ENCODE measurements at places on chromosomes 2 and 18.

- no peak for DNase-seq
Observed at GRCh38 chr2:182887093-182887492, 20.7 kb upstream of the FRZB start.

DNA sequence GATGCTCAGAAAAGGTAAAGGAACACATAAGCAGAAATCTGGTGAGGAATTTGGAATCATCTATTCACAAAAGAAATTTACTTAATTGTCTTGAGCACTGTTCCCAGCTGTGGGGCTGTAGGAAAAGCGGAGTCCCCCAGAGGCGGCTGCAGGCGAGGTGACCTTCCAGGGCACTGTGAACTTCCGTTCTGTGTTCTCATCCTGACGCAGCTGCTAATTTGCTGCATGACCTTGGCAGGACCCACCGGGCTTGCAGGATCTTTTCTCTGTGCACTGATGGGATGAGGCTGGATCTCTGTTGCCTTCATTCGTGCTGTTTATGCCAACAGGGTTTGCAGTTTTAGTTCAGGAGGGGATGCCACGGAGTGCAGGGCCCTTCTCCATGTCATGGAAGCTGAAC, 301.9 kb upstream of the MYT1L start:
- DNase-seq: no peak

DNA sequence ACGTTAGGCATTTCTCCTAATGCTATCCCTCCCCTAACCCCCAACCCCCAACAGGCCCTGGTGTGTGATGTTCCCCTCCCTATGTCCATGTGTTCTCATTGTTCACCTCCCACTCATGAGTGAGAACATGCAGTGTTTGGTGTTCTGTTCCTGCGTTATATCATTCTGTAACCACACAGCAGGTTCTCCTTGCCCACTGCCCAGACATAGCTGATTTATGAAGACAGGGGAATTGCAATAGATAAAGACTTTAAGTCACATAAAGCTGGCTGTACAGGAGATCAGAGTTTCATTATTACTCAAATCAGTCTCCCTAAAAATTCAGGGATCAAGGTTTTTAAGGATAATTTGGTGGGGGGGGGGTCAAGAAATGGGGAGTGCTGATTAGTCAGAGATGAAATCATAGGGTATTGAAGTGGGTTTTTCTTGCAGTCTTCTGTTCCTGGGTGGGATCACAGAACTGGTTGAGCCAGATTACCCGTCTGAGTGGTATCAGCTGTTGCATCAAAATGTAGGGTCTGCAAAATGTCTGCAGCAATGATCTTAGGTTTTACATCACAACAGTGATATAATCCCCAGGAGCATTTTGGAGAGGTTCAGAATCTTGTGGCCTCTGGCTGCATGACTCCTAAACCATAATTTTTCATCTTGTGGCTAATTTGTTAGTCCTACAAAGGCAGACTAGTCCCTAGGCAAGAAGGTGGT, 392.1 kb upstream of the KCNJ3 start:
- DNase-seq: no peak

DNA sequence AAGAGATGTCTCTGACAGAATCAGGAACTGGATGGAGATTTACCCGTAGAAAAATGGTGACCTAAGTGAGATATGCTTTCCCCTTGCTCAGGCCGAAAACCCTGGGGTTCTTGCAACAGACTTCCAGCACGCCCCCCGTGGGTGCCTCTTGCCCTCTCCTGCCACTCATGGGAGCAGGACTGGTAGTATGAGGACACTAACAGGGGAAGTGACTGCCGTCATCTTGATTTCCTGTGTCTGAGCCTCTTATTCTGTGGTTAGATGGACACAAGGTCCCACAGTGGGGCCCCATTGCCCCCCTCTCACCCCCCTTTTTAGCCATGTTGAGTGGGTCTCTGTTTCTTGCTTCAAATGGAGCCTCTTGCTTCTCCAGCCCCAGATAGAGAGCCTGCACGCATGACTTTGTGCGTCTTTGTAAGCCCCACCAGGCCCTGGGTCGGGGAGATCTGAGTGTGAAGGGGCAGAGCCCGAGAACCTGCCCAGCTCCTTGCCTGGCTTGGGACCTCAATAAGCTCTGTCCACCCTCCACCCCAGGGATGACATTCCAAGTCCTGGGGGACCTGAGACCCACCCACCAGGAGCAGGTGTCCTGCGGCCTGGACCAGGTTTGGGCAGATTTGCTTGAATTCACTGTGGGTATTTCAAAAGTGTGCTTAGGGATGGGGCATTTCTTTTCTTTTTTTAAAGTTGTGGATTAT, 12.6 kb downstream of the GNLY start:
- no peak for DNase-seq

- no peak for DNase-seq
Observed at GRCh38 chr2:135557530-135557929, 26.2 kb downstream of the R3HDM1 start.

- DNase-seq: peak; percentile 19
Observed at GRCh38 chr2:216057688-216058193, 23.9 kb downstream of the PECR start.

GRCh38 chr2:10332402-10333246, 29.9 kb downstream of the HPCAL1 start:
- no peak for DNase-seq

DNA sequence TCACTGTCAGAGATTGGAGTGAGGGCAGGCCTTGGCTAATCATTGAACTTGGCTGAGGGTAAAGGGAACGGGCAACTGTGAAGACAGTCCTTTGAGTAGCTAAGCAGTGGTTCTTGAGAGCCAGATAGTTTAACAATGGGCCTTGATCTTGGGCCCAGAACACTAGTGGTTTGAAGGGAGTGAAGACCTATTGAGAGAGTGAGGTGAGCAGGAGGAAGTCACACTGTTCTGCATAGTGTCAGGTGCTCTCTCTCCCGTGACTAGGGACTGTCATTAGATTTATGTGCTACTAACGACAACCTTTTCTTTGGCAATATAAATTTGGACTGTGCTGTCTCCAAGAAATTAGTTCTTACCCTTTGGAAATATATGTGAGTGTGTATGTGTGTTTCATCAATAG, 44.6 kb upstream of the ALMS1 start:
- DNase-seq: no peak

GRCh38 chr2:221308507-221309066, 263.5 kb downstream of the EPHA4 start:
- no peak for DNase-seq

DNA sequence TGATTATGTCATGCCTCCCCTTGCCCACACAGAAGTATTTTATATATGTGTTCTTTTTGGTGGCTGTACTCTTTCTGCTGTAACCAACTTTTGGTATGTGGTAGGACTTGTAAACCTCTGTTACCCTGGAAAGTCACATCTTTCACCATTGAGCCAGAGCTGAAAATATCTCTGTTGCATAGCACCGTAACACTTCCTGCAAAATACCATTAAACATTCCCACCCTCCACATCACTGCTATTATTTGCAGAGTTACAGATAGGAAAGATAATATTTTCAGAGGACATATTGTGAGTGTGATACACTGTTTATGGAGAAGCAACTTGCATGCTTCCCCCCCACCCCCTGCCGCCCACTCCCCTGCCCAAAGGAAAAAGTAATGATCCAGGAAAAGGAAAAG, 44.8 kb downstream of the CAB39 start:
- DNase-seq: no peak

DNA sequence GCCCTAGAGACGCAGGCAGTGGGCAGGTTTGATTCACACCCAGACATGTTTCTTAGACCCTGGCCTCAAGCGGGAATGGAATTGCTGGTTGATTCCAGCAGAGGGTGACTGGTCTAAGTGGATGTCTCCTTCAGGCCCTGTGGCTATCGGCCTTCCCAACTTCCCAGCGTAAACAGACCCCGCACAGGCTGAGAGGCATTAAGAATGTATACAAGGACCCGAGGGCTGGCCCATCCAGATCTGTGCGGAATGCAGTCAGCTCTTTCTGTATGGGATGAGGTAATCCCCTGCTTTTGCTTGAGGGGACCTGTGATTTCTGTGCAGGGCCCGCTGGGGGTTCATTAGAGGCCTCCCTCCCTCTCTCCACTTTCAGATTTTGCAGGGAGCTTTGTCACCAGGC, 6.5 kb downstream of the ACKR3 start:
- no peak for DNase-seq

- DNase-seq: no peak
Observed at GRCh38 chr2:152571048-152571766, 146.1 kb downstream of the PRPF40A start.

- no peak for DNase-seq
Observed at GRCh38 chr2:109230941-109231420, 102.0 kb downstream of the SH3RF3 start.

DNA sequence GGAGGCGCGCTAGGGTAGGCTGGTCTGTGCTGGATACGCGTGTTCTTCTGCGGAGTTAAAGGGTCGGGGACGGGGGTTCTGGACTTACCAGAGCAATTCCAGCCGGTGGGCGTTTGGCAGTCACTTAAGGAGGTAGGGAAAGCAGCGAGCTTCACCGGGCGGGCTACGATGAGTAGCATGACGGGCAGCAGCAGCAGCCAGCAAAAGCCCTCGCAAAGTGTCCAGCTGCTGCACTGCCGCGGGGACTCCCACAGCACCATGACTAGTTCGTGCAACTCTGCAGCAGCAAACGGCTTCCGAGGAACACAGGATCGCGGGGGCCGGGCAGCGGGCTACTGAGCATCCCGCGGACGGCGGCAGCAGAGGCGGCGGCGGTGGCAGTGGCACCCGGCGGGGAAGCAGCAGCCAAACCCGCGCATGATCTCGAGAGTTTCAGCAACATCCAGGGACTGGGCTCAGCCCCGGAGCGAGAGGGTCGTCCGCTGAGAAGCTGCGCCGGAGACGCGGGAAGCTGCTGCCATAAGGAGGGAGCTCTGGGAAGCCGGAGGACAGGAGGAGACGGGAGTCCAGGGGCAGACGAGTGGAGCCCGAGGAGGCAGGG, 368 bp downstream of the TMEFF2 start:
- DNase-seq: no peak

DNA sequence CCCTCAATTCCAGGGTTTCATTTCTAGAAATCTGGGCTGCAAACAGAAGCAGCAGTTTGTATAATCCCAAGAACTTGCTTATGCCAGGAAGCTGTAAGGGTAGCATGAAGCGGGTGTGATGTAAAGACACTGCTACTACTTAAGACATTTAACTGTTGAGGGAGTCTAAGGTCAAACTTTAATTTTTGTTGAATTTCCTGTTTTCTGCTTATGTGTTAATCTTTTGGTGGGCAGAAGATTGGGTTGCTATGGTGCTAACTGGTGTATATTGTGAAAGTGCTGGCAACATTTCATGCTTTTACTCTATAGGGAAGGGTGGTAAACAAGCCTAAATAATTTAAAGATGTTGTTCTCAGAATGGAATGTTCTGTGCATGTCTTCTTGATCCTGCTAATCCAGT, 2.7 kb downstream of the NCOA1 start:
- no peak for DNase-seq

DNA sequence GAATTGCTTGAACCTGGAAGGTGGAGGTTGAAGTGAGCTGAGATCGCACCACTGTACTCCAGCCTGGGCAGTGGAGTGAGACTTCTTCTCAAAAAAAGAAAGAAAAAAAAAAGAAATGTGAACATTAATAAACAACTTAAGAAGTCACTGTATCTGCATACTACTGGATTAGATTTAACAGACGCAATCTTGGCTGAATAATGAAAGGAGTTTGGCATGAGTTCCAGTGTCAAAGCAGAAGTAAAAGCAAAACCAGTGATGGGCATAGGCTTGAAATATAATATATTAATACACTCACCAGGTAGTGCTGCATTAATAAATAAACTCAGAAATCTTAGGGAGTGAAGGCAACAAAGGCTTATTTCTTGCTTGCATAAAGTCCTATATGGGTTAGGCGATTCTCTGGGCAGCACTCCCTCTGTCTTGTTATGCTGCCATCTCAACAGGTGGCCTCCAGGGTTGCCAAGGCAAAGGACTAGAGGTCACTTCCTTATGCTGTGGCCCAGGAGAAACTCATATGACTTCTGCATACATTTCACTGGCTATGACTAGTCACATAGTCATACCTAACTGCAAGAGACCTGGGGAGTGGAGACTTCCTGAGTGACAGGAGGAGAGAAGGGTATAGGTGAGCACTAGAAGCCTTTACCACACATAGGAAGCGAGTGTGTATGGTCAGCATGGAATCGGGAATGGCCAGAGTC, 296.2 kb upstream of the SPRED2 start:
- DNase-seq: no peak

GRCh38 chr2:206084439-206084869, 1.5 kb downstream of the INO80D start:
- DNase-seq: no peak

GRCh38 chr2:2822143-2822542, 491.1 kb upstream of the MYT1L start:
- no peak for DNase-seq

GRCh38 chr2:238412067-238412767, 14.5 kb upstream of the ASB1 start:
- DNase-seq: no peak

- no peak for DNase-seq
Observed at GRCh38 chr2:188979187-188980114, 5.3 kb downstream of the COL3A1 start.

DNA sequence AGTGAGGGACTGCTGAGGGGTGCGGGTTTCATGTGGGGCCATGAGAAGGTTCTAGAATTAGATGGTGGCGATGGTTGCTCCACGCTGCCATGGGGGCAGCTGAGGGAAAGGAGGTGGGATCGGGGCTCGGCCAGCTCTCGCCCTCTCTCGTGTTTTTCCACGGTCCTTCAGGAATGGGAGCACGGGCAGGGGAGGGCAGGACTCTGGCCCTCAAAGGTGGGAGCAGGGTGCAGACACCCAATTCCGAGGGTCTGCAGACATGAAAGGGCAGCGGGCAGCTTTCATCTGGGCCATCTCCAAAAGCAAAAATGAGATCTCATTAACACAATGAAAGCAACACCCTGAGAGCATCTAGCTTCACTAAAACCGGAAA, 53.4 kb upstream of the SALL3 start:
- DNase-seq: no peak

DNA sequence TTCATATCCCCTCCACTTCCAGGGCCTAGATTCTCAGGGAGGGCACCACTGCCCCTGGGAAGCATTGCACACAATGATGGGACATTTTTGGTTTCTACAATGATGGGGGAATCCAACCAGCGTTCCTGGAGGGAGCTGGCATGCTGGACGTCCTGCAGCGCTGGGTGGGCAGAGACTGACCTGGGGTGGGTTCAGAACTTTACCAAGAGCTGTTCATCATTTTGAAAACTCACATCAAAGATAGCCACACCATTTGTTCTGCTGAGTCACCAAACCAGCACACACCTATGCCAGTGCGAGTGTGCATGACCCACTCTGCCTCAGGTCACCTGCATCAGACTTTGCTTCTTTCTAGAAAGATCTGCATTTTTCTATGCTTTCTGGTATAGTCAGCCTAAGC, 14.1 kb upstream of the ARMC9 start:
- DNase-seq: no peak

DNA sequence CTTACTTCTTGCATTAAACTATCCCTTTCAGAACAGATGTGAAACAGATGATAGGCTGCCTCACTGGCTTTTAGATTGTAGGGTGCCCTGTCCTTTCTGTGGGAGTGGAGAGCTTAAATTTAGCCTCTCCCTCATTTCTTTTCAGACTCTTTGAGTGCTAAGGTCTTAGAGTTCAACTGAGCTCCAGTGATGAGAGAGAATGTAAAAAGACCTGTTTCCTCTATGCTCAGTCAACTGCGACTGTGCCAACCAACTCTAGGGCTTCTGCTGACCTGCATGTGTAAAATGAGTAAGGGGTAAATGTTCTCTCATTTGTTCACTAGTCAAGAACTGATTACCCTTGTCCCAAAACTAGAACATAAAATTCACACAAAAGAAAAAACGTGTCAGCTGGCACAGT, 104.8 kb upstream of the TGFA start:
- DNase-seq: no peak

- DNase-seq: no peak
Observed at GRCh38 chr2:16209799-16210198, 269.4 kb downstream of the MYCN start.

Measured in stimulated activated CD8-positive, alpha-beta memory T cell treated with anti-CD3 and anti-CD28 coated beads, Interleukin-2, amount 100 ng/mL, for 1 hour (primary cell).